ENCODE measurements at places on chromosomes 16 and 17.
A peak's percentile ranks its signal among the peaks of the same experiment; 100 is the strongest.

DNA sequence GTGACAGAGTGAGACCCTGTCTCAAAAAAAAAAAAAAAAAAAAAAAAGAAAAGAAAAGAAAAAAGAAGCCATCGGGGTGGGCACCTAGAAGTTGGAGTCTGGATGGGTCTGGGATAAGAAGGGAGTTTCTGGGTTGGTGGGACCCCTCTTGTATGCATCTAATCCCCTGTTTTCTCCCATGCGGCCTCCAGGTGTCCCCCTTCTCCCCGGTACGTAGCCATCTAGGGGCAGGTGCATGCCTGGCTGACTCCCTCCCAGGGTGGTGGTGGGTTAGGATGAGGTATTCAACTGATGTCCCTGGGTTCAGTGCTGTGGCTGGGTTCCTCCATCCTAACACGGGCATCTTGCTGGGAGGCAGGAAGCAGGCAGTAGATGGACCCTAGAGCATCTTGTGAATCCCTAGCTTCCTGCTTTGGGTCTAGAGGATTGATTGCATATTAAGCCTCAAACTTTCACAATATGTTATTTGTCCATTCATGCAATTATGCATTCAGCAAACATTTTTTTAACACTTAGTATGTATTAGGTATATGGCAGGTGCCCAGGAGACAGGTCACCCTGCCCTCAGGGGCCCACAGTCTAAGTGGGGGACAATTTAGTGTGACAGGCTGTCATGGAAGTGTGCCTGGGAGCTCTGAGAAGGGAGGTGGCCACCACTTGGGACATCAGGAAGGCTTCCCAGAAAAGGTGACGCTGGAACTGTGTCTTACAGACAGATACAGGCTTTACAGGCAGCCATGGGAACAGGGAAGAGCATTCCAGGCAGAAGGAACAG is 13.1 kb downstream of the FMNL1 start:
- DNase-seq = no peak

- DNase-seq = no peak
Measured at GRCh38 chr16:4982056-4982867, 24.1 kb downstream of the SEC14L5 start.

DNA sequence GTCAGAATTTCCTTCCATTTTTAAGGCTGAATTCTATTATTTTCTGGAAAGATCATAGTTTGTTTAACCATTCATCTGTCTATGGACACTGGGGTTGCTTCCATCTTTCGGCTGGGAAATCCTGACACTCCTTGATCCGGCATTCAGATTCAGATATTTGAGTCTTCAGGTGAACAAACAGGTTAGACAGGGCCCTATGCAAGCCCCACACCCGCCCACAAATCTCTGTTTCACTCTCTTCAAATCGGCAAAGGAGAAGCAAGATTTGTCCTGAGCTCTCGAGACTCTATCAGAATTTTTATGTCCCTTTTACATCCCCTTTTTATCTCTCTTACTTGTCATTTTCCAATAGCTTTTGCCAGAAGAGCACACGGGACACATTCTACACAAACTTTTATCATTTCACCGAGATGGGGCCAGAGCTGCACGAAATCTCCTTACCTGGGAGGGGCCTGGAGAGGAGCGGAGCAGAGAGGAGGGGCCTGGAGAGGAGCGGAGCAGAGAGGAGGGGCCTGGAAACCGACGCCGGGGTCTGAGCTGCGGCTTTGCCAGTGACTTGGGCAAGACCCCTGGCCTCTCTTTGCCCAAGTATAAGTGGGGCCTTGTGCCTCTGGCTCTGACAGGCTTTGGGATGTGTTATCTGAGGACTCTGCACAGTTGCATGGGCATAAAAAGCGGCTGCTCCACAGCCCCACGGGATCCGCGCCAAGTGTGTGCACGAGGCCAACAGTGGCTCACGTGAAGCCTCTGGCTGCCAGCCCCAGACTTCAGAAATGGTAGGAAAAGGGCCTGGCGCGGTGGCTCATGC is 54.3 kb upstream of the RBFOX3 start:
- no peak for DNase-seq

DNA sequence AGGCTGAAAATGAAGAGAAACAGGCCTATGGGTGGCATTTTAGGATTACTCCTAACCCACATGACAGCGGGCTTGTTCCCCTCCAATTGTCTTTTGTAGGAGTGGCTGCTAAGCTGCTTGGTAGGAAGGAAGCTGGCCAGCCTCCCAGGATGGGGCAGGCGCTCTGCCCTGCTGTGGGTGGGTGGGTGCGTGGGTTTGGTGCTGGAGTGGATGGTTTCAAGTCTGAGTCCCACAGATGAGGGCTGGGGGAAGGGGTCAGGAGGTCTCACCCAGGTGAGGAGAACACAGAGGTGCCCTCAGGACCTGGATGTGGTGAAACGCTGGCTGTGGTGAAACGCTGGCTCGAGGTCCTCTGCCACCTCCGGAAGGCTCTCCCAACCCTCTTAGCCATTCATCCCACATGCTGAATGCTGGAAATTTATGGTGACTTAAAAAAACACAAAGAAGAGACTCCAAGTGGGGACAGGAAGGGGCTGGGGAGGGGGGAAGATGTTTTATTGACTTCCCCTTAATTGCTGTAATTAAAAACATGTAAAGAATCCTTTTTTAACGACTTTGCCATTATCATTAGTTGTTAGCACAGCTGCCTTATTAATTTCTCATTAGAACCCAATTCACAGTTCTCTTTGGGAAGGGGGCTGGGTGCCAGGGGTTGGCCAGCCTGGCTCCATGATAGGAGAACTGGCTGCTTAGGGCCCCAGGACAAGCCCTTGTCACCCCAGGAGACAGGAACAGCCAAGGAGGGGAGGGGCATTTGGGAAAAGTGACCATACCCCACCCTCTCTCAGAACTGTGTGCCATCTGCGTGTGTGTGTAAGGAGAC is 153.5 kb upstream of the CDC42EP4 start:
- DNase-seq = peak; percentile 95

DNA sequence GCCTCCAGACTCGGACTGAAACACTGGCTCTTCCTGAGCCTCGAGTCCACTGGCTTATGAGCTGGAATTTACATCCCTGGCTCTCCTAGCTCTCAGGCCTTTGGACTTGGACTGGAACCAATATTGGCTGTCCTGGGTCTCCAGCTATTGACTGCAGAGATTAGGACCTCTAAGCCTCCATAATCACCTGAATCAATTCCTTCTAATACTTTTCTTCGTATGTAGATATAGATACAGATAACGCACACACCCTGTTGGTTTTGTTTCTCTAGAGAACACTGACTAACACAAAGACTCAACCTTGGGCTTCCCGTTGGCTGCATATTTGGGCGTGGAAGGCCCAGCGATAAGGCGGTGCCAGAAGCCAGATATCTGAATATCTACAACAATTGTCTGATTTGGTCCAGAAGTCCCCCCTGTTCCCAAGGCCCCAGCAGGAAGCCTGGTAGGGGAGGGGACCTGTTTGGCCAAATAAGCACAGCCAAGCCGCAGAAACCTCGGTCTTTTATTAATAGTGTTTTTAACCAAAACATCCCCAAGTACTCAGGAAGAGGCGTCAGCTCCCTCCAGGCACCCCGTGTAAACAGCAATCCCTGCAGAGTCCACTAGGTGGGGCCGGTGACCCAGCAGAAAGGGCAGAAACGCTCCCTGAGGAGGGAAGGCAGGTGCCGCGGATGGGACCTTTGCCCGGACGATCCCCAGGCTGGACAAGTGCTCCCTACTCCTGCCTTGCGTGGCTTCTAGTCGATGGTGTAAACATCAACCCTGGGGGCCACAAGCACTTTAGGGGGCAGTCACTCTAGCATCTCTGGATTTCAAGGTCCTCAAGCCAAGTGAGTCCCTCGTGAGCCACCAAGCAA is 57.0 kb downstream of the ABR start:
- DNase-seq = no peak

DNA sequence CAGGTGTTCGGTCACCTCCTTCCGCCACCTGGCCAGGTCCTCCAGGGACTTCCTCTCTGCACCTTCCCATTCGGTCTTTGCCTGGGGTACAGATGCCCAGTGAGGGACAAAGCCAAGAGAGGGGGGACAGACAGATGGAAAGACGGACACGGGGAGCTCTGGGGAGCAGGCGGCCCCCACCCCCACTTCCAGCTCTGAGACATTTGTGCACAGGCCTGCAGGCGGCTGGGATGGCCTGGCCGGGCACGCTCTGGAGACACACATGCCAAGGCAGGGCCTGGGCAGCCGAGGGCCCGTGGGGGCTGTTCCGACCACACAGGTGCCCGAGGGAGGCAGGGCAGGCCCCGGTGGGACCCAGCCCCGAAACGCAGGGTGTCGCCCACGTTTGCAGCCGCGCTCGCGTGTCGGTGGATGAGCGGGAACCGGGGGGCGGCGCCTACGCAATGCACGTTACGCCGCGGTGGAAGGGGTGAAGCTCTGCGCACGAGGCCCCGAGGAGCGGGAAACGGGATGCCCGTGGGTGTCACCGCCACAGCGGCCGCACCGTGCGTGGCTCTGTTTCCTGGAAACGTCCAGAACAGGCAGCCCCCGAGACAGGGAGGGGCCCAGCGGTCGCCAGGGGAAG is 6.0 kb downstream of the PERCC1 start:
- DNase-seq = no peak

DNA sequence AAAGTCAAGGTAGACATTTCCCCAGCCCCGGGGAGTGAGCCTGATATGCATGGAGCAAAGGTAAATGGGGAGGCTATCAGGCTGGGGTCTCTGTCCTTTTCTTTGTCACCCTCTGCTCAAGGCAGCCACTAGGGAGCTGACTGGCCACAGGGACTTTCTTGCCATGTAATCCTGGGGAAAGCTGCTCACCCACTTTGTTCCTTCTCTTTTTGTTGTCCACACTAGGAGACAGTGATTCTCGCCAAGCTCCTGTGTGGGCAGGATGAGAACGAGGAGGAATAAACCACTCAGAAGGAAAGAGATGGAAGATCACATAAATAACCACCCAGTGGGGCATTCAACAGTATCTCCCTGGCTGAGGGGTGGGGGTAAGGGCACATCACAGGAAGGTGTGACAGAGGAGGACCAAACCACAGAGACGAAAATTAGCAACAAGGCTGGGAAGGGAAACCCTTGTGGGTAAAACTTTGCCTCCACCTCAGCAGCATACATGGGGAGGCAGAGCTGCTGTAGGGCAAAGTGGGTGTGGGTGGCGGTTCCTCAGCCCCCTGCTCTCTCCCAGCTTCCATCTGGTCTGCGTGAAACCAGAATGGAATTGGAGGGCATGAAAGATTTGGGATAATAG is 26.2 kb upstream of the CCL1 start:
- no peak for DNase-seq

DNA sequence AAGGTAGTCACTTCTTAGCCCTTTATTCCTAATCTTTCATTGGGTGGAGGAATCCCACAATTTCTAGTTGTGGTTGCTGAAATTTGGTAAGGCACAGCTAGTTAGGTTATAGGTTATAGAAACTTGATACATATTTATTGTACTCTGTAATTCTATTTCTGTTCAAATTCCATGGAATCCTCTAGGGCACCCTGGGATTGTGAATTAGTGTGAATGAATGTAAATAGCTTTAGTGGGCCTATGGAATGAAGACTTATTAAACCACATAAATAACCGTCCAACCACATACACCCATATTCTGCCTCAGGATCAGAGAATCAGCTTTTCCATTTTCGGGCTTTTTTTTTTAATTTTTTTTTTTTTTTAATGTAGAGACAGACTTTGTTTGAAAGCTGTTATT is 9.2 kb downstream of the TANC2 start:
- no peak for DNase-seq

DNA sequence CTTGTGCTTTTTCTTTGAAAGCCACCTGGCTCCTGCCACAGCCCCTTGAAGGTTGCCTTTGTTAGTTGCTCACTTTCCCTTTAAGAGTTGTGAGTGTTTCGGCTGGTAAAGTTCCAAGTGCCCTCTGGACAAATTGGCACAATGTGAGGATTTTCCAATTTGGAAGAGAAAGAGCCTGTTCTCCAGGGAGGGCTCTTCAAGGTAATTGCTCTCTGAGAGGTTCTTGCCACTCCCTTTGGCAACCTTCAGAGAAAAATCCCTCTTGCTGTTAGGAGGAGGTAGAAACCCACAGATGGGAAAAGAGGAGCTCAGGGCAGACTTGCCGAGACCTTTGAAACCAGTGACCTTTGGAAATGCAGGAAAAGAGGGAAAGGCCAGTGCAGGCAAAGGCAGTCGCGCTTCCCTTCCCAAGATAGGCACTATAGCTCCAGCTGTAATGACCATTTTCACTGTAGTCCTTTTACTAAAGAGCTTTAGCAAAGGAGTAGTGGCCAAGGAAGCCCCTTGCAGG is 49.0 kb upstream of the AKAP1 start:
- no peak for DNase-seq

GRCh38 chr16:57155702-57156350 is 30.0 kb downstream of the PSME3IP1 start:
- DNase-seq = no peak

DNA sequence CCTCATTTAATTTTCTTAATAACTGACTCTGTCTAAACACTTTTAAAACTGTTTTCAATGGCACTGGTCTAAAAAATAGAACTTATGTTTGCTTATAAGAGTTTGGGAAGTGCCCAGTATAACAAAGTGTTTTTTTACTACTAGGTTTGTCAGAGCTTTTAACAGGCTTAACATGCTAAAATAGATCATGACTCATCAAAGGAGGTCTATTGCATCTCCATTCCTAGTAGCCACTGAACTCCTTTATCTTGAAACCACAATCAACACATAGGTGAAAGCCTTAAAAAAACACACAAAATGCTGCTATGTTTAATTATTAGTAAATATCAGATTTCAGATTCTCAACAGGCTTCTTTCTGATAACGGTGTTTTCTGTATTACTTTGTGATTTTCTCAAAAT is 196.4 kb upstream of the KIF2B start:
- DNase-seq = no peak

- DNase-seq = no peak
Measured at GRCh38 chr17:15917438-15918027, 27.4 kb upstream of the ADORA2B start.

DNA sequence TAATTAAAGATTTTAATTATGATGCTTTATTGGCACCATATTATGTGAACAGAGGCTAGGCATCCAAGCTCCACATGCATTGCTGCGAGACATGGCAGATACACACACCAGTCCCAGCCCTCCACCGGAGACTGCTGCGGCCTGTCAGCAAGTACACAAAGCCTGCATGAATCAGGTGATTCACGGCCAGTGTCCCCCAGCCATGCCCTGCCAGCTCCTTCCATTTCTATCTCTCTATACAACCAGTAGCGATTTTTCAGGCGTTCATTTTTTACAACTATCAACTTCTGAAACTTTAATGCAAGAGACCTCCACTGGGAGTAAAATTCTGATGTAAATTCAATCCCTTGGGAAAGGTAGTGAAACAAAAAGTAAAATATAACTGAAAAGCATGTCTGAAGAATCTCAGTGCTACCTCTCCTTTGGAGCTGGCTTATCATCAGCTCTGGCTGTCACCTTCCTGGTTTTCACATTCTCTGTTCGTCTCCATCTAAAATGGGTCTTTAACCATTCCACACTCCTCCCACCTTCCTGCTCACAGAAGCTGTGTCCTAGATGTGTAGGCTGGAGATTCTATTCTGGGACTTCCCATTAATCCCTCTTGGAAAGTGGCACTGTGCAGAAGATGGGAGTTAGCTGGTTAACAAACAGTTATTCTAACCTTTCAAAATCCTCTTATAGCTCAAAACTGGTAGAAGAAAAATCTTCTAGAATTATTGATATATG is 32.2 kb downstream of the HS3ST3A1 start:
- DNase-seq = no peak
